Left lung (tissue), 14 donors: ENCODE measurements at places on chromosomes 16 and 17. TPM values are rescaled to one million over a fixed set of nuclear protein-coding genes. Genes with fewer than 3 reads are reported as not detected.

DNA sequence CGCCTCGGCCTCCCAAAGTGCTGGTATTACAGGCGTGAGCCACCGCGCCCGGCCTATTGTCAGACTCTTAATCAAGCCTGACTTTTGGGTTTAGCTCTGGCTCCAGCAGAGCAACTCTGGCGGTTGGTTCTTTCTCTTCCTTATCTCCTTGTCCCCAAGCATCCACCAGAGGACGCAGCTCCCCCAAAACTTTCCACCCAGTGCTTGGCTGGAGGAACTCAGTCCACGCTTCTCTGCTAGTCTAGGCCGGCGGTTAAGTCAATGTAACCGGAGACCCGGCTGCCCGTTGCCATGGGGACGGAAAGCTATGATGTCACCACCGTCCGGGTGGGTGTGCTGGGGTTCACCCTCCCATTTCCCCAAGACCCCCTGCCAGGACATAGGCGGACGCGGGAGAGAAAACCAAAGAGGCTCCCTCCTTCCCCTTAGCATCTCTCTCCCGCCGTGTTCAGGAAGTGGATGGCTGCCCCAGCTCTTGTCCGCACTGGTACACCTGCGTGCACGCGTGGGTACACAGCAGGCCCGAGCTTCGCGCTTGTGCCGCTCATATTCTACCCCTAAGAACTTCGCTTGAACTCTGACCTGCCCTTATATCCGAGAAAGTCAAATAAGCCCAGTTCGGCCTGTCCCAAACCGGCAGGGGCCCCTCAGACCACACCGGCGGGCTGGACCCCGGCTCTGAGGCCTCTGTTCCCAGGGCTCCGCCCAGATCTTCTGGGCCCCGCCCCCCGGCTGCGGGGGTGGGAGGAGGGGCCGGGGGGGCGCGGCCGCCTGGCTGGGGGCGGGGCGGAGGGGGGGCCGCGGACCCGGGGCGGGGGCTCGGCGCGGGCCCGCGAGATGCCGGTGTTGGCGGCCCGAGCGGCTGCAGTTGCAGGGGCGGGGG lies at the start of gene RND2:
RND2 (plus strand) TSS at position 825 of the 883 bp plus-strand sequence. CDS start 117 bp downstream, outside the sequence.
- DNase-seq = peak; percentile 89

GRCh38 chr16:87733190-87733589 lies 32.6 kb downstream of the KLHDC4 start:
- no peak for DNase-seq

DNA sequence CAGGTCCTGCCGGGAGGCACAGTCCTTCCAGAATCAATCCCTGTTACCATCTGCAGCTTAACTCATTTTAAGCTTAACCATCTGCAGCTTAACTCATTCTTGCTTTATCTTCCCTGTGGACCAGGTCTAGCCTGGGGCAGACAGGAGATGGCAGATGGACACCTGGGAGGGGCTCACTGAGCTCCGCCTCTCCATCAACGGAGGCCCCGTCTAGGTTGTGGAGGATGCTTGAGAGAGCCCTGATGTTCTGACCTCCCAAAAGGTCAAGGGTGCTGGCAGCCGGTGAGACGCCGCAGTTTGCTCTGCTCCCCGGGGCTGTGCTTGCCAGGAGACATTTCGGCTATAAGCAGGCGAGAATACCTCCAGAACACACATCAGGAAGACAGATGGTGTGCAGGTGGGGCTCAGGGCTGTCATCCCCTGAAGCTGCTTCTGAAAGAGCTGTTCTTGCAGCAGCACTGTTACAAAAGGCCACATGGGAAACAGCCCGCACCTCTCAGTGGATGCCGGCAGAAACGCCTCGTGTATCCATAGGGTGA lies 41.3 kb downstream of the BAIAP2 start:
- no peak for DNase-seq

- DNase-seq = peak; percentile 60
Measured at GRCh38 chr17:17540278-17540906, 44.2 kb upstream of the RASD1 start.

- DNase-seq = peak; percentile 17
Measured at GRCh38 chr16:28105954-28106353, 42.4 kb upstream of the GSG1L start.

- DNase-seq = no peak
Measured at GRCh38 chr16:48394355-48394703, 9.1 kb upstream of the SIAH1 start.

DNA sequence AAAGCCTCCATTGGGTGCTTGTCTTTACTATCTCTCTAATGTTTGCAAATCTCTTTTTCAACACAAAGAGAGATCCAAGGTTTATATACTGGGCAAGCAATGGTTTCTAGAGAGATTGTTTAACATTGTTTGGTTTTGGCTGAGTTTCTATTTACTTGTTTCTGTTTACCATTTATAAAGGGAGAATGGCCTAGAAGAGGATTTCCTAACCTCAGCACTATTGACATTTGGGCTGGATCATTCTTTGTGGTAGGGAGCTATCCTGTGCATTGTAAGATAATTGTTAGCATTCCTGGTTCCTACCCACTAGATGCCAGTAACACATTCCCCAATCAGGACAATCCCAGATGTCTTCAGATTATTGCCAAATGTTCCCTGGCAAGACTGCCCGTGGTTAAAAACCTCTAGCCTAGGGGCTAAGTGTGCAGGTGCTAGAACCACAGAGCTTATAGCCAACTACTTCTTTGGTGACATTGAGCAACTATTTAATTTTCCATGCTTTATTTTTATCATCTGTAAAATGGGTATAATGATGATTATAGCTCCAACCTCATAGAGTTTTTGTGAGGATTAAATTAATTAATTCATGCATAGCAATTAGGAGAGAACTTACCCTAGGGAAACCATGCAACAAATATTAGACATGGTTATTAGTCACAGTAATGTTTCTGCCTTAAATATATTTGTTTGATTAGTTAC lies 413.9 kb upstream of the MAF start:
- no peak for DNase-seq

GRCh38 chr17:21523497-21524210 lies 147.5 kb downstream of the KCNJ12 start:
- DNase-seq = no peak

- DNase-seq = no peak
Measured at GRCh38 chr16:67878846-67879245, 5.8 kb upstream of the NRN1L start.

The SLC2A4 gene
- 0.93 TPM for polyA plus RNA-seq

The PLXDC1 gene
- polyA plus RNA-seq = 7.3 TPM

The GPR142 gene
- polyA plus RNA-seq = 0.08 TPM

The DPEP3 gene
- polyA plus RNA-seq = not detected
